PC-3 (cell line): ENCODE measurements at places on chromosomes 6 and 20.

DNA sequence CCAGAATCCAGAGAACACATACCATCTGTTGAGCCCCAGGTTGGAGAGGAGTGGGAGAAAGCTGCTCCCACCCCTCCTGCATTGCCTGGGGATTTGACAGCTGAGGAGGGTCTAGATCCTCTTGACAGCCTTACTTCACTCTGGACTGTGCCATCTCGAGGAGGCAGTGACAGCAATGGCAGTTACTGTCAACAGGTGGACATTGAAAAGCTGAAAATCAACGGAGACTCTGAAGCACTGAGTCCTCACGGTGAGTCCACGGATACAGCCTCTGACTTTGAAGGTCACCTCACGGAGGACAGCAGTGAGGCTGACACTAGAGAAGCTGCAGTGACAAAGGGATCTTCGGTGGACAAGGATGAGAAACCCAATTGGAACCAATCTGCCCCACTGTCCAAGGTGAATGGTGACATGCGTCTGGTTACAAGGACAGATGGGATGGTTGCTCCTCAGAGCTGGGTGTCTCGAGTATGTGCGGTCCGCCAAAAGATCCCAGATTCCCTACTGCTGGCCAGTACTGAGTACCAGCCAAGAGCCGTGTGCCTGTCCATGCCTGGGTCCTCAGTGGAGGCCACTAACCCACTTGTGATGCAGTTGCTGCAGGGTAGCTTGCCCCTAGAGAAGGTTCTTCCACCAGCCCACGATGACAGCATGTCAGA, 77.4 kb downstream of the ASXL1 start:
- no peak for DNase-seq

DNA sequence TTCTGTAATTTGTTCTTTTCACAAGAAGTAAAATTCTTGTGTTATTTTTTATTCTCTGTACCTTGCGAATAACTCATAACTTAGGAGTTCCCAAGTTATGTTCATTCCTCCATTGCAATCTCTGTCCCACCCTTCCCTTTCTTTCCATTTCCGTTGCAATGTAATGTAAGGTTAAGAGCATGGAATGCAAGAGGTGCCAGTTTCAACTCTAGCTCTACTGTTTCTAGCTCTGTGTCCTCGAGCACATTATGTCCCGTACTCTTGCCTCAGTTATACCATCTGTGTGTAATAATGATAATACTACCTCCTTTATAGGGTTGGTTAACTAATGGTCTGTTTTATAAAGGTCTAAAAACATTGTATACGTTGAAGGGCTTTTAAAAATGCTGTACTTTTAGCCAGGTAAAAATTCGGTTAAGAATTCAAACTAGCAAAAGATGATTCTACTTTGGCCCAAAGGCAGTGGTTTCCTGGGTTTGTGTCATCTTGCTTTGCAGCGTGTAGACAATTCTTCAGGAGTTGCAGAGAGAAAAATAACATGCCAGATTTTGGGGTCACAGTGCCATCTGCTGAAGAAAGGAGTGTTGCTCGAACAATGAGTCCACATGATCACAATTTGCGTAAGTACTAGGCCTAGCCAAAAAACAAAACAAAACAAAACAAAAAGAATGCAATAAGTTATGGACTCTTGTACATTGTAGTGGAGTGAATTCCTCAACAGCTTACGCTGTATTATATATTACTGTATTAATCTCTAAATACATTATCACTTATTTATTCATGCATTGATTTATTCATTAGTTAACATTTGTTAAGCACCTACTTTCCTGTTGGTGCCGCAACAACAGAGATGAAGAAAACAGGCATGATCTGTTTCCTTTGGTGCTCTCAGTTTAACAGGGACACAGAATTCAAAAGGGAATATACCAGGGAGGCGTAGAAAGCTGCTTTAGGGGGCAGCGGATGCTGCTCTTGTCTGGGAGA, 10.0 kb upstream of the PFDN4 start:
- DNase-seq, result peak; percentile 93

GRCh38 chr6:125995972-125996580, 9.7 kb downstream of the TRMT11 start:
- DNase-seq, result peak; percentile 71

DNA sequence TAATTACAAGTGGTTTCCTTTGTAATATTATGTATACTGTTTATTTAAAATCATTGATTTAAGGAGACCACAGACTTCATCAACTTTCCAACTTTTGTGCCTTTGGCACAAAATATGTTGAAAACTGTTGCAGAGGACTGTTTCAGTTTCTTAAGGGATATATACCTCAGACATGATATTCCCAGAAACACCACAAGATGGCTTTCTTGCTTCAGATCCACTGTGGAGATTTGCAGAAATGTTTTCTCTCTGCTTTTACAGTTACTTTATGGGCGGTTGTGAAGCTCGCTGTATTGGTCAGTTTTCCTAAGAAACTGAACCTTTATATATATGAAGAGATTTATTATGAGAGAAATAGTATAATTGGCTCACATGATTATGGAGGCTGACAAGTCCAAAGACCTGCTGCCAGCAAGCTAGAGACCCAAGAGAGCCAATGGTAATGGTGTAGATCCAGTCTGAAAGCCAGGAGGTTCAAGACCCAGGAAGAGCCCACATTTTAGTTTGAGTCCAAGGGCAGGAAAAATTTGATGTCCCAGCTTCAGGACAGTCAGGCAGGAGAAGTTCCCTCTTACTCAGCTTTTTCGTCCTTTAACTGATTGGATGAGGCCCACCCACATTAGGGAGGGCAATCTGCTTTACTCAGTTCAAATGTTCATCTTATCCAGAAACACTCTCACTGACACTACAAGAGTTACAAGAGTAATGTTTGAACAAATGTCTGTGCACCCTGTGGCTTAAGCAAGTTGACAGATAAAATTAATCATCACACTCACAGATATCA, 12.8 kb downstream of the ME1 start:
- DNase-seq, result peak; percentile 67

GRCh38 chr6:152356016-152356415, 281.1 kb downstream of the SYNE1 start:
- peak; percentile 63 for DNase-seq

- DNase-seq, result no peak
Observed at GRCh38 chr20:3658716-3659491, 4.3 kb downstream of the GFRA4 start.
